ENCODE measurements at places on chromosomes 7 and 10.
A peak's percentile ranks its signal among the peaks of the same experiment; 100 is the strongest.

DNA sequence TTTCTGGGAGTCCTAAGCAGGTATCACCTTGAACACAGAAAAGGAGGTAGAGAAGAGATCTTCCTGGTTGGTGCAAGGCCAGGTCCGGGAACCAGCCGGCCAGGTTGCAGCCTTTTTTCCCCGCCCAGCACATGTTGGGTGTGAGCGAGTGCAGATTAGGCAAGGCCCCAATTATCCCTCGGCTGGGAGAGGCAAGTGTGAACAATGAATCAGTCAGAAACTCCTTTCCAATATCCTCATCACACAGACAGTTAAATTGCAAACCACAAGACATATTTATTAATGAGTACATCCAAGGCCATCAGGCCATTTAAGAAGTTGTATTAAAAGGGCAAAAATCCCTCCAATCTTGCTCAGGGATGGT is 115.0 kb upstream of the AFAP1L2 start:
- H3K36me3 ChIP-seq = peaks cover 11% of the 10 kb centered on the region
- H3K27me3 ChIP-seq = no peaks in the 10 kb centered on the region
- H3K4me3 ChIP-seq = no peak overlapping the region
- peaks cover 45% of the 10 kb centered on the region for H3K4me1 ChIP-seq
- peak overlapping the region; percentile 84 for H3K27ac ChIP-seq
- DNase-seq = peak; percentile 89

- H3K36me3 ChIP-seq = peaks cover 17% of the 10 kb centered on the region
- DNase-seq = peak; percentile 64
- no peaks in the 10 kb centered on the region for H3K27me3 ChIP-seq
- peak overlapping the region; percentile 91 for H3K27ac ChIP-seq
These were observed 28.8 kb downstream of the PTPN12 start for GRCh38 chr7:77565917-77566316.

DNA sequence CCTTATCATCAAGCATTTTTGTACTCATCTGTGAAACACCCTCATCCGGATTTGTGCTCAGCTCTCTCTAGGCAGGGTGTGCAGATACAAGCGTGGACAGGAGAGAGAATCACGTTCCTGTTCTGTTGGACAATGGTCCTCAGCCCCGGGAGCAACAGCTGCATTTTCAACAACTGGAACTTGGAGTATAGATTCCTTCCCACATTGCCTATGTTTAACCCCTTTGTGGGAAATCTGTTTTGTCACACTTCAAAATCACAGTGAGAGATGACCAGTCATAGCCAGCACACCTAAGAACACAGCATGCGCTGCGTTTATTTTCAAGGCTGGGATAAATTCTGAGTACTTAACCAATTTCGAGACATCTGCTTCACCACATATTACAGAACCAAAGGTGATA is 32.5 kb downstream of the MAP3K8 start:
- H3K36me3 ChIP-seq = peaks cover 20% of the 10 kb centered on the region
- no peak overlapping the region for H3K4me3 ChIP-seq
- no peak overlapping the region for H3K27ac ChIP-seq
- peaks cover 12% of the 10 kb centered on the region for H3K4me1 ChIP-seq

GRCh38 chr10:132648072-132648850 is 110.7 kb downstream of the INPP5A start:
- H3K27ac ChIP-seq = no peak overlapping the region
- H3K36me3 ChIP-seq = peaks cover 12% of the 10 kb centered on the region

GRCh38 chr7:79719216-79719615 is 265.7 kb upstream of the MAGI2 start:
- H3K4me1 ChIP-seq = no peaks in the 10 kb centered on the region
- H3K27me3 ChIP-seq = peaks cover 73% of the 10 kb centered on the region
- H3K36me3 ChIP-seq = no peaks in the 10 kb centered on the region

DNA sequence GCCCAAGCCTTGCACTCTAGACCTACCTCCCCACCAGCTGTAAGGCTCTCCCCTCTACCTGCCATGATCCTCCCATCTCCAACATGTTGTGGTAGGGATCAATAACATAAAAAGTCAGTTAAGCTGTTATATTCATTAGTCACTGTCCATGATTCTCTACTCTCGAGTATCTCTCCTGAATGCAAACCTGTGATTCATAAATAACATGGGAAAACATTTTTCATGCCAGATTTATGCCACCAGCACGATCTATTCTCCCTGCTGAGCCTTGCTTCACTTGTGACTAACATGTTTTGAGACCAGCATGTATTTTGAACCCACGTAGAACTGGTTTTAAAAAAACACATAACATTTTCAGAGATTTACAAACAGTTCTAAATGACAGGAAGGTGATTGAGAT is 30.3 kb downstream of the TMEM168 start:
- no peak overlapping the region for H3K4me3 ChIP-seq
- H3K27ac ChIP-seq = peak overlapping the region; percentile 17
- DNase-seq = peak; percentile 10
- peaks cover 14% of the 10 kb centered on the region for H3K4me1 ChIP-seq
- H3K36me3 ChIP-seq = peaks cover 6% of the 10 kb centered on the region
